Dorsolateral prefrontal cortex (tissue), 122 donors: ENCODE measurements at places on chromosomes 13 and 19.

DNA sequence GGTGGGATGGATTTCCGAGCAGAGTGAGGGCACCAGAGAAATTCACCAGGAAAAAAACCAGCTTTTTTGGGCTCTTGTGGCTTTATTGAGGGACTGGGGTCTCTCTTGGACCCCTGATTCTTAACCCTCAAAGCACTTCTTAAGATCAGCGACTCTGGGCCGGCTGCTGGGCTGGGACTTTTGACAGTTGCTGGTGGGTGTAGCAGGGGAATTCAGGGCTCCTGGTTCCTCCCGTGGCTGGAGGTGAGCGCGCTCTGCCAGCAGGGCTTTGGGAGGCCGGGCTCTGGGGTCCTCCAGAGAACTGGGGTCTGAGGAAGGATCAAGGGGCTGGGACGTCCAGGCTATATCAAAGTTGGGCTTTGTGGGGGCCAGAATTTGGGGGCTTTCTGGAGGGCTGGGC, 3.3 kb downstream of the CRB3 start:
- no peak for DNase-seq

GRCh38 chr19:2305452-2306280, 2.3 kb downstream of the LINGO3 start:
- DNase-seq: no peak

GRCh38 chr19:54017261-54017660, 25.8 kb downstream of the CACNG6 start:
- no peak for DNase-seq

GRCh38 chr13:79392882-79393563, 13.0 kb downstream of the RBM26 start:
- no peak for DNase-seq

- no peak for DNase-seq
Observed at GRCh38 chr13:38255600-38255999, 94.1 kb upstream of the UFM1 start.

DNA sequence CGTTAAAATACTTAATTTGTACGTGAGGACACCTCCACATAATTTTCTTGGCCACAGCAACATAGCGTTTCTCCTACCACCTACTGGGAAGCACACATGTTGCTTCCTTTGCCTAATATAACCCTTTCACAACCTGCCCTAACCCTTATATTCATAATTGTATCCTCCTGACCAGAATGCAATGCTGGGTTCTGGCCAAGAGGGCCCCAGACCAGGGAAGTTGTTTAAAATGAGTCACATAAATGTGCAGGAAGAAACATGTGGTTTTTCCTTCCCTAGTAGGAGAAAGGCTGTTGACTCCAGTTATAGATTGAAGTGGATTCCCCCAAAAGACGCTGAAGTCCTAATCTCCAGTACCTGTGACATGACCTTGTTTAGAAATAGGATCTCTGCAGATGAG, 187.3 kb downstream of the NUFIP1 start:
- no peak for DNase-seq
